NCI-H1417 (cell line): ENCODE measurements at places on chromosomes 6 and 20.

- no peak for DNase-seq
Observed at GRCh38 chr20:17878912-17879602, 89.5 kb downstream of the SNX5 start.

DNA sequence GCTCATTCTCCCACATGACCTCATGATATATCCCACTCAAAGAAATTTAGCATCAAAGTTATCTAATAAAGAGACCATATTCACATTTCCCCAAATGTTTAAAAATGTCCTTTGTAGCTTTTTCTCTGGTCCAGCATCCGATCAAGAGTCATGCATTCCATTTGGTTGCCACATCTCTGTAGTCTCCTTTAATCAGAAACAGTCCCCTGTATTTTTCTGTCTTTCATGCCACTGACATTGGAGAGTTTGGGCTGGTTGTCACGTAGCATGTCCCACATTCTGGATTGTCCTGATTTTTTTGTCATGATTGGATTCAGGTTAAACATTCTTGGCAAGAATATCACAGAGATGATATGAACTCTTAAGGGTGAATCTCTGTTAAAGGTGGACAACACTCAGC is 55.7 kb downstream of the SNX5 start:
- no peak for DNase-seq

- no peak for DNase-seq
Observed at GRCh38 chr20:60035-60918, 27.2 kb upstream of the DEFB125 start.

DNA sequence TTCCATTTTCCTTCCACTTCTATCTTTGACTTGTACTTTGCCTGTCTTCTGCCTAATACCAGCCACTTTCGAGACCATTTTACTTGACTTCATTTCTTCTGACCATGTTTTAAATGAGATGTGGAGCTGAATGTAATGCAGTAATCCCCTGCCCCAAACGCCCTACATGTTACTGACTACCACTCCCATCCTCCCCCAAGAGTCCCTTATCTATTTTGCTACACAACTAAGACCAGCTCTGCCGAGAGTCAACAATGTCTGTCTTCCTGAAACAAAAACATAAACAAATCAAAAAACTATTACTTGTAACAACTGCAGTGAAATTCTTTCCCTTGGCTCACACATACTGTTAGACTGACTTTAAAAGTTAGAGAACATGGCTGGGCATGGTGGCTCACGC is 27.1 kb upstream of the KIAA1586 start:
- DNase-seq, result no peak

DNA sequence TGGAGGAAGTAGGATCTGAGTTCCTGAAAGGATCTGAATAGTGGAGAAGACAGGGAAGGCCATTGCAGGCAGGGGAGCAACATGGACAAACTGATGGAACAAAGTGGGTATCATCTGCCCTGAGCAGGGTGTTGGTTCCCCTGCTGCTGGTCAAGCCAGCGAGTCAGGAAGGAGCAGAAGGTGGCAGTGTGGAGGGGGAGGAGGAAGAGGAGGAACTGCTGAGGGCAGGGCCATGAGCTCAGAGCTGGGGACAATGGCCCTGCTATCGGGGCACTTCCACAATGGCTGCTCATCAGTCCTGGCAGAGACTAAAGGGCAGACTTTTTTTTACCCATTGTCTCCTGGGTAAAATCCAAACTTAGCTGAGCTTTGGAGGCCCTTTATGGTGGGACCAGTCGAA is 13.6 kb downstream of the CNBD2 start:
- DNase-seq, result no peak

DNA sequence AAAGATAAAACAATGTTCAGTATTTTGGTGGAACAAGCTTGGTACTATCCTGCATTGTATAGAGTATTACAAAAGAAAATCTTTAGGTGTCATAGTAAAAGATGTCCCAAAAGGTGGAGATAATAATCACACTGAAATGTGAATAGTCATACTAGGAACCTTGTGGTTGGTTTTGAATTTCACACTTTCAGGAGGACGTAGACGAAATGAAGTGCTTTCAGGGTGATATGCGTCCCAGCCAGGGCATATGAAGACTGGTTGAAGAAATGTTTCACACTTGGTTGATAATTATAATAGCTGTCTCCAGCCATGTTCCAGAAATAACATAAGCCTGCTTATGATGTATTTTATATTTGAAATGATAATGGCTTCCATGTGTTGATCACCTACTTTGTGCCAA is 60.4 kb downstream of the SCAND1 start:
- DNase-seq, result no peak

DNA sequence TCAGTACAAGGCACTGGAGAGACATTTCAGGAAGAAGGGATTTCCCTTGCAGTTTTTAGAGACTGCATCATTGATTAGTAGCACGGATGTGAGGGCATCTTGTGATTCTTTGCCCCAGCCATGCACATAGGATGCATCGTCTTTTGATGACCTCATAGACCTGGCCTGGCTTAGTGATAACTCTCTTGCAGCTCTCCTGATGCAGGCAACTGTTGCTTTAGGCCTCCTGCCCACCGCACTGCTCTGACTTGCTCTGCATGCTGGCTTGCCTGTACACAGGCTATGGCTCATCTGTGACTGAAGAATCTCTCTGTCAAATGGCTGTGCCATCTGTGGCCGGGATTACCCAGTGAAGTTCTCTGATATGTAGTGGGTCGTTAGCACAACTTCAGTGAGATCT is 207.7 kb upstream of the PTCHD4 start:
- no peak for DNase-seq

DNA sequence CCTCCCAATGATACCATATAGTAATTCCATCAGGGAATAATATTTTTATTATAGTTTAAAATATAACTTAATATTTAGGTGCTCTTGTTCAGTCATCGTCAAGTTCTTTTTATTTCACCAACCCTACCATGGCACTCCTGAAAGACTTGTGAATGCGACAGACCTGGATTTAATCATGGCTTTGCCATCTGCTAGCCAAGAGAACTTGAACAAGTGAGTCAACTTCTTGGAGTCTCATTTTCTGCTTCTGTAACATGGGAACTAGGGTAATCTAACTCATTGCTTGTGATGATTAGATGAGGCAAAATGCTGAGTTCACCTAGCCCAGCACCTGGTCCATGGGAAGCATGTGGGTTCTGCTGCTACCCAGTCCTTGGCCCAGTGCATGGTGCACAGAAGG is 62.9 kb downstream of the ESR1 start:
- no peak for DNase-seq

- DNase-seq, result no peak
Observed at GRCh38 chr6:88709819-88710246, 253.6 kb downstream of the RNGTT start.

DNA sequence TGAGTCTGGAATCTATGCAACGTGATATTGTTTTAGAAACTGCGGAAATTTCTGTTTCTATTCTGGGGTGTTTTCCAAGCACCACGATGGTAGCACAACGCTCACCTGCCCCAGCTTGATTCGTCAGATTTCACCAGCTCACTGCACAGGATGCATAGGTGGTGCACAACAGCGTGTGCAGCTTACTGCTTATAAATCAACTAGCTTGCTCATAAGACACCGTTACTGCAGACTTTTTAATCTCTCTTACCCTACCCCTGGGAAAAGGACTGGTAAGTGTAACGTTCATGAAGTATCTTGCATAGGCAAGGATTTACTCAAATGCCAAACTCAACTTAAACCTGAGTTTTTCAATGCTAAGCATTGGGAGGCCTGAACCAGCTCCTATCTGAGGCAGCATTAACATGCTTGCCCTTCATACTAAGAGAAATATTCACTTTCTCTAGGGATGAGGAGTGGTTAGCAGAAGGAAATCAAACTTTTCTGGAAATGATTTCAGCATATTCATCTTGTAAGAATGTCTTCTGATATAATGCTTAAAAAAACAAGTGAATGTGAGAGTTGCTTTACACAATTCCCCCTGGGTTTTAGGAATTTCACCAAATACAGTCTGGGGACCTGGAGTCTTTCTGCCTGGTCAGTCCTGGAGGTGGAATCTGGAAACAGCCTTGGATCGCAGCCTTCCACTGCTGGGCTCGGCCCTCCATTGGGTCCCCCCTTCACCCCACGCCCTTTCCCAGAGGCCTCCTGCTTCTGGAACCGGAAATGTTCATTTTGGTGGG is 100.6 kb downstream of the DACT2 start:
- DNase-seq, result peak; percentile 52

- no peak for DNase-seq
Observed at GRCh38 chr20:36726168-36726567, 19.7 kb downstream of the NDRG3 start.

GRCh38 chr20:3238616-3239025 is 369 bp downstream of the SLC4A11 start:
- DNase-seq, result no peak

DNA sequence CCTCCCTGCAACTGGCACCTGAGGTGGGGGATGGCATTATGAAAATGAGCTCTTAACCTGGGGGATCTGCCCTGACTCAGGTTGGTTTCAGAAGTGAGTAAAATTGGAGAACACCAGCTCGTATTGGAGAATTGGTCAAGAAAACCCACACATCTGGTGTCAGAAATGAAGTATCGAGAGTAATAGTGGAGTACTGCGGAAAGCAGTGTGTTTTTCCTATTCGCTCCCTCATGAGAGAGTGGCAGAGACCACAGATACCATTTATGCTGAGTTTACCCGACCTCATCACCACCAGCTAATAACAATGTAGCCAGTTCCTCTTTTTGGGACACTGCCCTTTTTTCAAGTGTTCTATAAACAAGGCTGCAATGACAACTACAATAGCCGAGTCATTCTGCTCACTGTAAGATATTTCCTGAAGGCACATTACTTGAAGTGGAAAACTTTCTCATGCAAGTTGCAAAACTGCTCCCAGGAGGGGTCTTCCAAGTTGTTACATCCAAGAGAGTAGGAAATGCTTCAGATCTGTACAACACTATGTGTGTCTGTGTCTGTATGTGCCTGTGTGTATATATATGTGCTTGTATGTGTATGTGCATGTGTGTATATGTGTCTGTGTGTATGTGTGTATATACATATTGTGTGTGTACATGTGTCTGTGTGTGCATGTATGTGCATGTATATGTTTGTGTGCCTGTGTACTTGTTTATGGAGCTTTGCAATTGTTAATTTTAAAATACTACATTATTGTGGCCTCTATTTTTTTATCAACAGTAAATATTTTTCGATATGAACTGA is 106.0 kb upstream of the CST7 start:
- no peak for DNase-seq

- DNase-seq, result no peak
Observed at GRCh38 chr6:42095094-42095493, 44.8 kb downstream of the TAF8 start.

GRCh38 chr20:17943343-17943742 is 25.3 kb downstream of the SNX5 start:
- no peak for DNase-seq
